ENCODE measurements at places on chromosomes 3 and 15. TPM values are rescaled to one million over a fixed set of nuclear protein-coding genes. Genes with fewer than 3 reads are reported as not detected.

GRCh38 chr3:106317141-106318055, 448.6 kb upstream of the CBLB start:
- H3K4me1 ChIP-seq = peaks cover 2% of the 10 kb centered on the region
- H3K27me3 ChIP-seq = no peaks in the 10 kb centered on the region
- H3K36me3 ChIP-seq = no peaks in the 10 kb centered on the region
- H3K27ac ChIP-seq = no peak overlapping the region

- no peak overlapping the region for H3K27ac ChIP-seq
- no peaks in the 10 kb centered on the region for H3K27me3 ChIP-seq
- no peak overlapping the region for H3K4me3 ChIP-seq
- H3K4me1 ChIP-seq = peaks cover 2% of the 10 kb centered on the region
Measured at GRCh38 chr3:112093180-112093522, 7.0 kb downstream of the C3orf52 start.

SPINT1 gene
- 1.7 TPM for total RNA-seq

- no peaks in the 10 kb centered on the region for H3K36me3 ChIP-seq
- H3K27me3 ChIP-seq = no peaks in the 10 kb centered on the region
- H3K4me1 ChIP-seq = no peaks in the 10 kb centered on the region
- H3K27ac ChIP-seq = no peak overlapping the region
- H3K4me3 ChIP-seq = no peak overlapping the region
Measured at GRCh38 chr3:163672954-163673353, 1405.3 kb downstream of the SI start.

DNA sequence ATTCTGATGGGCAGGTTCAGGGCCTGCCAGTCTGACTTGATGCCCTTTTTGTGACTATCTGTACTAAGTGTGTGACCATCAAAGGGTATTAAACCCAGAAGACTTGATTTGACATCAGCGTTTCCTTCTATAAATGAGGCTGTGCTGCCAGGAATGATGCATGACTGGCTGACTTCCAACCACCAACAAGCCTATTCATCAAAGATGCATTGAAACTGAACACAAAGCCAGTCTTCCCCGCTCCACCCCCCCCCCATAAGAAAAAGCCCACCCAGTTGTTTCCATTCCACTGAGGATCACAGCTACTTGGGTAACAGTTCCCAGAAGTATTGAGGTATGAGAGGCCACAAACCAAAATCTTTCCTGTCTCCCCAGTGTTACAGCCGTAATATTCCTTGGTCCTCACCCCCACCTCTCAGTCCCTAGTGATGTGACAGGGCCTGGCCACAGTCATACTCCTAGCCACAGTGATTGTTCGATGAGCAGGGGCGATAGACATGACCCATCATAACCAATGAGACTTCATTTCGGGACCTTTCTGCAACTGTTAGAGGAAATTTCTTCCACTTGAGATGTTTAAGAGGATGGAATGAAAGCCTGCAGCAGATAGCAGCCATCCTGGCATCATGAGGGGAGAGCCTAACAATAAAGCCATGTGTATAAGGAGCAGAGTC, 22.6 kb downstream of the SH3BP5 start:
- no peak for DNase-seq
- H3K36me3 ChIP-seq = peaks cover 4% of the 10 kb centered on the region
- H3K4me3 ChIP-seq = no peak overlapping the region
- H3K27ac ChIP-seq = no peak overlapping the region

DNA sequence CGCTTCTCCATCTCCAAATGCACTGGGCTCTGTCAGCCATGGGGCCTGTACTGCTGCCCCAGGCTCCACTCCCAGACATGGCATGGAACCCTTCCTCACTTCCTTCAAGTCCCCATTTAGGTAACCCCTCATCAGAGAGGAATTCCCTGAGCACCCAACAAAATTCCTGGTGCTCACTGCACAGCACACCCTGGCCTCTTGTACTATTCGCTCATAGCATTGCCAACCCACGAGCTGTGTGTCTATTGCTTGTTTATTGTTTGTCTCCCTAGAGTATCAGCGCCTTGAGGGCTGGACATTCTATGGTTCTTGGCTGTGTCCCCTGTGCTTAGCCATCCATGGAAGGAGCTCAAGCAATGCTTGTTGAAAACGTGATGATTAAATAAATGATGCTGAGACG, 46.1 kb upstream of the SLCO2A1 start:
- no peak for DNase-seq
- H3K4me1 ChIP-seq = no peaks in the 10 kb centered on the region
- no peak overlapping the region for H3K4me3 ChIP-seq
- H3K36me3 ChIP-seq = no peaks in the 10 kb centered on the region
- H3K27me3 ChIP-seq = no peaks in the 10 kb centered on the region

DNASE1L3 gene
- total RNA-seq = not detected

ZNF609 gene
- 40.3 TPM for total RNA-seq

GRCh38 chr15:29570121-29570947, 251.9 kb downstream of the TJP1 start:
- H3K36me3 ChIP-seq = no peaks in the 10 kb centered on the region
- H3K4me3 ChIP-seq = no peak overlapping the region
- no peak for DNase-seq
- peaks cover 20% of the 10 kb centered on the region for H3K27me3 ChIP-seq
- H3K4me1 ChIP-seq = no peaks in the 10 kb centered on the region

ZPLD1 gene
- not detected for total RNA-seq

- H3K27me3 ChIP-seq = no peaks in the 10 kb centered on the region
- H3K4me1 ChIP-seq = peaks cover 9% of the 10 kb centered on the region
- H3K4me3 ChIP-seq = peak overlapping the region; percentile 89
- peak overlapping the region; percentile 76 for H3K27ac ChIP-seq
- peaks cover 21% of the 10 kb centered on the region for H3K36me3 ChIP-seq
Measured at GRCh38 chr3:133805384-133805701, 272 bp upstream of the SRPRB start.

DNA sequence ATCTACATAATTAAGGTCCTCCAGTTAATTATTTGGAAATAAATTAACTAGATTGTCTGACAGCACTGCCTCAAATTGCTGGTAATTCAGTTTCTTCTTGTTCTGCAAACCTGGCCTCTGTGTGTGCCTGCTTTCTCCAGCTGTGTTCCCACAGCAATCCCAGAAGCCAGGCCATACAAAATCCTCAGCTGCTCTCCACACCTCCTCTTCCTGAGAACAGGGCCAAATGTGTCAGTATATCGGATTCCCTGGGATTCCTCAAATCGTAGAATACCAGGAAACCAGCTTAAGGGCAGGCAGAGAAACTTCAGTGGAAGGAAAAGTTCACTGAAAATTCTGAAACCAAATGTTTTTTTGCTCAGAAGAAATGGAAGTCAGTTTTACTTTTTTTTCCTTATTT, 261.4 kb downstream of the ZMAT3 start:
- H3K27ac ChIP-seq = no peak overlapping the region
- H3K27me3 ChIP-seq = no peaks in the 10 kb centered on the region
- no peaks in the 10 kb centered on the region for H3K36me3 ChIP-seq
- H3K4me1 ChIP-seq = no peaks in the 10 kb centered on the region
- DNase-seq = no peak

DNA sequence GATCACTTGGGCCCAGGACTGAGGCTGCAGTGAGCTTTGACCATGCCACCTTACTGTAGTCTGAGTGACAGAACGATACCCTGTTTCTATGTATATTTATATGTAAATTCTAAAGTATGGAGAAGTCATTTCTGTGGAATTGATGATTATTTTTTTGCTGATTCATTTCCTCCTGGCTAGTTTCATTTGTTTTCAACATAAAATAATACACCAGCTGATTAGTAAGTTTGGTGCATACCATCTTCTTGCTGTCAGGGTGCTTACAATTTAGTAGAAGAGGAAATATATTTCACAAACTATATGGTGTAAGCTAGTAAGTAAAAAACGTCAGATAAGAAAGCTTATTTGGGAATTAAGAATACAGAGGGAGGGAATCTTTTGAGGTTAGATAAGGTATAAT, 36.0 kb downstream of the SLC25A26 start:
- H3K36me3 ChIP-seq = no peaks in the 10 kb centered on the region
- H3K27me3 ChIP-seq = no peaks in the 10 kb centered on the region
- no peak for DNase-seq
- H3K4me1 ChIP-seq = no peaks in the 10 kb centered on the region

DNAH12 gene
- 0.21 TPM for total RNA-seq

Data from natural killer cell (primary cell).